ENCODE measurements at places on chromosomes 11 and 22.

GRCh38 chr11:107587306-107587979 lies 3.5 kb upstream of the ELMOD1 start:
- DNase-seq = no peak

- DNase-seq = no peak
These were observed 5.8 kb downstream of the ISX start for GRCh38 chr22:35071784-35072183.

DNA sequence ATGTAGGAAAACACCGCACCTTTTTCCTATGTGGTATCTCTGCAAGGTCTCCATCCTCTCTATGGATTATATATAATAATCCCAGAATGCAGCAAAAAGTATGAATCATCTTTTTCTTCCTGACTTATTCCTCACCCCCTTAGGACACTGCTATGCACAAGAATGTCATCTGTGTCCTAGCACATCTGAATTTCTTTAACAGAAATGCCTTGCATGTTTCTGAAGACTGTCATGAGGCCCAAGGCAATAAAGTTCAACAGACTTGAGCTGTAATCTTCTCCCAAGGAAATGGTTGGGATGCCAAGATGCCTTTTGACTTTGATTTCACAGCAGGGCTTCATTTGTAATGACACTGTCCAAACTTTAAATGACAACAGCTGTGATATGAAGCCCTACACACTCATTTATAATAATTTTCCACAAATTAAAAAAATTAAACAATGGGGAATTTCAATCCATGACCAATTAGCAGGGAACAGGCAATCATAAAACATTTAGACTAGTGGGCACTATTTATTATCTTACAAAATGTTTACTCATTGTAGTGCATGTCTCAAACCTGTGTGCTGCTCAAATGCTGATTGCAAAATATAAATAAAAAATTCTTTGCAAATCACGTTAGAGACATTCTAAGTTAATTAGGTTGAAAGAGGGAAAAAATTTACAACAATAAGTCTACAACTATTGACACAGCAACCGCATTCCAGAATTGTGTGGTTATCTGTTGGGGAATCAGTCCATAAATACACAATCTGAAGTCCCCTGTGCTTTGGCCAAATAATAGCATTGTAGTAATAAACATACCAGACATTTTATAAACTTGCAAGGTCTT lies 242.3 kb downstream of the SWAP70 start:
- no peak for DNase-seq

- DNase-seq = no peak
These were observed 736.5 kb upstream of the CCDC90B start for GRCh38 chr11:84022695-84023094.

DNA sequence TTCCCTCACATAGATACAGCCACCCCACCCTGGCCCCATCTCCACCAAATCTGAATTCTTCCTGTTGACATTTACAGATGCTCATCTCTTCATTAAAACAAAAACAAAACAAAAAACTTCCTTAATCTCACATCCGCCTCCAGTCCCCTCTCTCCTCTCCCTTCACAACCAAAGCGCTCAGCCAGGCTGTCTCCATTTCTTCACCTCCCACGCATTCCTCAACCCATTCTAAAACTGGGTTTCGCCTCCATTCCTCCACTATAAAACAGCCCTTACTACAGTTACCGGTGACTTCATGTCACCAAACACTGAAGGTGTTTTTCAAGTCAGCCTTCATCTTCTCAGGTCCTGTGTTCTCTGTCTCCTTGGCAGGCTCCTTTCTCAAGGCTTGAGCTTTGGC lies 9.6 kb downstream of the BACE1-AS start:
- DNase-seq = no peak

GRCh38 chr11:32198053-32198452 lies 107.2 kb downstream of the RCN1 start:
- DNase-seq = no peak

- no peak for DNase-seq
These were observed 243.9 kb upstream of the SYN3 start for GRCh38 chr22:33302049-33302545.

DNA sequence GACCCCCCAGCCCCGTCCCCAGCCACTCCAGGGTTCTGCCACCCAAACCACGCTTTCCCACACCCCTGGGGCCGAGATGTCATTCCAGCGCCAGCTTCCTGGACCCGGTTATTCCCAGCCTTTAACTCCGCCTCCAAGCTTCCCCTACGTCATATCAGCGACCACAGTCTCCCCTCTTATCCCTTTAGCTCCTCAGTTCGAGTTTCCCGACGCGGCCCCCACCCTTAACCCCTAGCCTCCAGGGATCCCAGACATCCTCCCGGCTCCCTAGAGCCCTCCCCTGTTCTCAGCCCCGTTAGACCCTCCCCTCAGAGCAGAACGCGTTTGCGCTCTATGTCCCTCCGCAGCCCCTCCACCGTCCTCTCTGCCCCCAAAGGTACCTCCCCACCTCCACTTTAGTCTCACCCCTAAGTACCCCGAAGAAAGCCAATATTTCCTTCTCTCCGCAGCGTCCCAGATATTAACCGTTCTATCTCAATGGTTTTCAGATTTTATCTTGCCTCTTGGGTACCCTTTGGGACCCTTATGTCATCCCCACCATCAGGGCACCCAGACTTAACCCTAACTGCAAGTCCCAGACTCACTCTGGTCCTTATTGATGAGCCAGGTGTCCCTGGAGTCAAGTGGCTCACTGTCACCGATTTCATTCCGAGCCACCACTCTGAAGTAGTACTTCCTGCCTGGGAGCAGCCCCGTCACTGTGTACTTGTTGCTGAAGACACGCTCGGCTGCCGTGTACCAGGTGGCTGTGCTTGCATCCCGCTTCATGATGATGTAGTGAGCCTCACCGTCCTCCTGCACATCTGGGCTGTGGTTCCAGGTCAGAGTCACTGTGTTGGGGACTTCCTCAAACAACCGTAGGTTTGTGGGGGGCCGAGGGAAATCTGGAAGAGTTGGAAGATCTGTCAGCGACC lies 8.0 kb downstream of the TMEM86A start:
- no peak for DNase-seq

DNA sequence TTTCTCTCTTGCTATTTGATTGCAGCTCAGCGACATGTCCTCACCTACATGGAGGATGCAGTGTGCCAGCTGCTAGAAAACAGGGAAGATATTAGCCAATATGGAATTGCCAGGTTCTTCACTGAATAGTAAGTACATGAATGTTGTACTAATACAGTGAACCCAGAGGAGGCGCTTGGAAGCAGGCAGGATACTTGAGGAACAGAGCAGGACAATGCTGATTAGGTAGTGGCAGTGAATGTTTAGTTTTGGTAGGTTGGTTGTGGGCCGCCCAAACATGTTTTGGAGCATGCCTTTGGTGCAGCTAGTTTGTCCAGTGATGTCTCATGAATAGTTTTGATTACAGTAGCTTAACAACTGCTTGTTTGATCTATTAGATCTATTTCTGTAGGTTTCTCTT lies 50.6 kb downstream of the CSTPP1 start:
- no peak for DNase-seq

DNA sequence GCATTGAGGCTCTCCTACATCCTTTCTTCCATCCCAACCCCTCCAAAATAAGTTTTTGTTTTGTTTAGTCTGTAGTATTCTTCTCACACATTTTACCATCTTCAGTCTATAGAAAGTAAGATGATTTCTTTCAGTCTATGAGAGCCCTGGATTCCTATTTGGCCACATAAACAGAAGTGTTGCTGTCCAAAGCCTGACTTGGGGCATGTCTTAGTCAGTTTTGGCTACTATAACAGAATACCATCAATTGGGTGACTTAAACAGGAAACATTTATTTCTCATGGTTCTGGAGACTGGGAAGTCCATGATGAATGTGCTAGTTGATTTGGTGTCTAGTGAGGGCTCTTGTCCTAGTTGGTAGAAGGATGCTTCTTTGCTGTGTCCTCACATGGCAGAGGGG lies 146.8 kb upstream of the DDI1 start:
- DNase-seq = no peak

DNA sequence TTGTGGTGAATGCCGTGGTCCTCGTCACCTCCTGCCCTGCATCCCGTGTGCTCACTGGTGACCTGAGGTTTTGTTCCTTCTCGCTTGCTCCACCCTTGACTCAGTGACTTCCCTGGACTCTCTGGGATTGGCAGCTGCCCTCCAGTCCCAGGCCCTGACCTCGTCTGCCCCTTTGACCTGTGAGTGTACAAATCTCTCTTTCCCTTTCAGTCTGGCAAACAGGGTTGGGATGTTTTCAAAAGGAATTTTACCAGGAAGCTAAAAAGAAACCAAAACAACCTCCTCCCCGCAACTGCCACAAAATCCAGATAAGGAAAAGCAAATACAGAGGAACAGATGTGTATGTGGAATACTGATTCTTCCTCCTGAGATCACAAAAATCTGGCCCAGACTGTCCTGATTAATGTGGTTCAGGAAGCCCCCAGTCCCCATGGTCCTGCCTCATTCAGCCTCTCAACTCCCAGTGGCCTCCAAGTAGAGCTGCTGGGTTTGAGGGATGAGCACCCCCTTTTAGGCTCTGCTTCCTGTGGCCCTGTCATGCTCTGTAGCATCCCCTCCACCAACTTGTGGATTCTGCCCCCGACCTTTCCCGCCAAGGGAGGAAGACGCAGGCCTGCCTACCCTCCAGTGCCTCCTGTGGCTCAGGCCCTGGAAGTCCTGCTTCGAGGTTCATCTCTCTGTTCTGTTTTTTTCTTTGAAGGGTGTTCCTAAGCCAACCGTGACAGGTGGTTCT lies 15.2 kb downstream of the ROBO4 start:
- no peak for DNase-seq

DNA sequence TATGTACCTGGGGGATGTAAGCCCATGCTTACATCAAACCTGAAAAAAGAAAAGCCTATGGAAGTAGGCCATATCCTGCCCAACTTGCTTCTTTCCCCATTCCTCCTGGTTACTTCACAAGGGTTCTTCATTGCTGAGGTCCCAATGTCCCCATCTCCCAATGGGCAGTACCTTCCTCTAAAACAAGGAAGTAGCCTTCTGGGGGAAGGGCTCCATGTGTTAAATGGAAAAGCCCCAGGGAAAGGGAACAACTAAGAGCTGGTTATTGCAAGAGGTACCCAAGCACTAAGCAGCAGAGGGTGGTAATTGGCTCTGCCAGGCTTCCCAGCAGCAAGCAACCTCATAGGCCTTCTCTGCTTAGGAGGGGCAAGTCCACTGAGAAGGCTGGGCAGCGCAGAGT lies 11.3 kb downstream of the TMEM216 start:
- DNase-seq = no peak

DNA sequence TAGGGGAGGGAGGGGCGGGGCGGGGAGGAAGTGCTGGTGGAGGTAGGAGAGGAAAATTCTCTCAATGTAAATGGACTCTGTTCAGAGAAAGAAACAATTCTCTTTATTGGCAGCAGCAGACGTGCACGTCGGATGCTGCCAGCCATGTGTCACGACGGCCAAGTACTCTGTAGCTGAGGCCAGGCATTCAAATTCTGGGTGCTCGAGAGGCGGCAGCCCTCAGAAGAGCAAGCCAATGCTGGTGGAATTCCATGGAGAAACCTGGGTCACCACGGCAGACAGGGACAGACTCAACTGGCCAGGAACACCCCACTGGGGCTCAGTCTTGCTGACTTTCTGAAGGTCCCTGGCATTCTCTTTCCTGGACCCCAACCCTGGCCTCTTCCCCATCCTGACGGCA lies 90.8 kb downstream of the ABTB2 start:
- DNase-seq = no peak

- no peak for DNase-seq
These were observed 36.9 kb upstream of the LINC01488 start for GRCh38 chr11:69444381-69445130.

DNA sequence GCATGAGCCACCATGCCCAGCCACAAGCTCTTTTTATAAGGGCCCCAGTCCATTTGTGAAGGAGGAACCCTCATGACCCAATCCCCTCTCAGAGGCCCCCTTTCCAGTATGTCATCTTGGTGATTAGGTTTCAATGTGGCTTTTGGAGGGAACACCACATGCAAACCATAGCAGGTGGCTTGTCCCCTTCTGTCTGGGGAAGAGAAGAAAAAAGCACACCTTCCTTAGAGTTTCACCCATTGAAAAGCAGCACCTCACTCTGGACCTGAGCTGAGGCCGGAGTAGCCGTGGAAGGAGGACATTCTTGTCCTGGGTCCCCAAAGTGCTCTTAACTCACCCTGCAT lies 25.4 kb downstream of the NEAT1 start:
- DNase-seq = no peak

DNA sequence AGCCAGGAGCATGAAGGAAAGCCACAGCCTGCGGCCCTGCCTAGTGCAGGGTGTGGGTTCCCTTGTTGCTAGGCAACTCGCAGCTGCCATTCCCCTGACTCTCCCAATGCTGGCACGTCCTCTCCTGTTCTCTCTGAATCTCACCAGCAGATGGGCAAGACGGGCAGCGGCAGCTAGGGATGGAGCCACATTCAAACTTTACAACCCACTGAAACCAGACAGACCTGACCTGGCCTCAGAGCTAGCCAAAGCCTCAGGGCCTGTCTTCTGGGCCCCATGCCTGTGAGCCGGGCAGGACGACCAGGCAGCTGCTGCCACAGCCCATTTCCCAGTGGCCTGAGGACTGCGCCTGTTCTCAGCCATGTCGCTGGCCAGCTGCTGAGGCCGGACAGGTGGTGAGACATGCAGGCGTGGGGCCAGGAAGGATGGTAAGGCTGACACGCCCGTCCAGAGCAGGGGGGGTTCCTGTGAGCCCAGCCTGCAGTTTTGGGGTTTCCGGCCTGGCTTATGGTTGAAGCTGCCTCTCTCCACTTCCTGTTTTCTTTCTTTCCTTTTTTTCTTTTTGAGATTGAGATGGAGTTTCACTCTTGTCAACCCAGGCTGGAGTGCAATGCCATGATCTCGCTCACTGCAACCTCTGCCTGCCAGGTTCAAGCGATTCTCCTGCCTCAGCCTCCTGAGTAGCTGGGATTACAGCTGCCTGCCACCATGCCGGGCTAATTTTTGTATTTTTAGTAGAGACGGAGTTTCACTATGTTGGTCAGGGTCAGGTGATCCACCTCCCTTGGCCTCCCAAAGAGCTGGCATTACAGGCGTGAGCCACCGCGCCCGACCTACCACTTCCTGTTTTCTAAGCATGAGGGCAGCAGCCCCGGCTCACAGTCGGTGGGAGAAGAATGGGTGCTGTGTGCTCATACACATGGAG lies 4.1 kb downstream of the SUN2 start:
- peak; percentile 34 for DNase-seq

GRCh38 chr22:46450931-46451561 lies 86.4 kb downstream of the CELSR1 start:
- DNase-seq = no peak

DNA sequence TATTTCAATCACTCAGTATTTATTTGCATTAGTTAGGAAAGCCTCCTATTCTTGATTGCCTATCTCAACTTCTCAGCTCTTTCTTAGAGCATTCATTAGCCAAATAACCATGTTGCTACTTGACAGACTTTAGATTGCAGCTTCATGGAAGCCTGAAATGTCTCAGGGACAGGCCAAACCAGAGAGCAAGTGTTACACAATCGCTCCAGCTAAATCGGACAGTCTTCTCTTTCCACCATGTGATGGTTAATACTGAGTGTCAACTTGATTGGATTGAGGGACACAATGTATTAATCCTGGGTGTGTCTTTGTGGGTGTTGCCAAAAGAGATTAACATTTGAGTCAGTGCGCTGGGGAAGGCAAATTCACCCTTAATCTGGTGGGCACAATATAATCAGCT lies 106.5 kb upstream of the DRD2 start:
- no peak for DNase-seq
